ENCODE measurements at places on chromosomes 12 and 14.

GRCh38 chr12:15208871-15209656 lies 12.2 kb downstream of the RERG start:
- DNase-seq = no peak

- no peak for DNase-seq
Observed at GRCh38 chr14:65187421-65188049, 85.2 kb upstream of the MAX start.

- no peak for DNase-seq
Observed at GRCh38 chr14:105012171-105012985, 8.5 kb downstream of the CDCA4 start.

- DNase-seq = no peak
Observed at GRCh38 chr12:63084501-63084900, 66.5 kb downstream of the AVPR1A start.
